ENCODE measurements at places on chromosomes 16 and 17. TPM values are rescaled to one million over a fixed set of nuclear protein-coding genes. Genes with fewer than 3 reads are reported as not detected.

The ADGRG3 gene
- total RNA-seq: not detected

The MEIOC gene
- 0.27 TPM for total RNA-seq

The CA7 gene
- not detected for total RNA-seq

The CCL7 gene
- total RNA-seq: 0.21 TPM

The C16orf74 gene
- 17.8 TPM for total RNA-seq

The TRIM47 gene
- total RNA-seq: 14.4 TPM

The DLX4 gene
- not detected for total RNA-seq

The GRB7 gene
- 0.11 TPM for total RNA-seq

The TBX4 gene
- not detected for total RNA-seq

The SOX8 gene
- total RNA-seq: 0.17 TPM

The USP22 gene
- 116 TPM for total RNA-seq

The SLC13A2 gene
- total RNA-seq: not detected

Data from Daoy (cell line).